Myometrial cell (primary cell): ENCODE measurements at places on chromosomes 11 and 22. TPM values are rescaled to one million over a fixed set of nuclear protein-coding genes. Genes with fewer than 3 reads are reported as not detected.

Gene ZNF280A
- total RNA-seq: not detected in 2 replicates

Gene SCN4B
- not detected in 2 replicates for total RNA-seq

Gene CECR2
- under 0.01 and 0.58 TPM in 2 replicates for total RNA-seq

Gene TRIM5
- 22.8 and 31.9 TPM in 2 replicates for total RNA-seq

Gene RFPL1
- total RNA-seq: not detected in 2 replicates
